Central memory CD4-positive, alpha-beta T cell (primary cell): ENCODE measurements at places on chromosomes 3 and 15.

- DNase-seq: no peak
Observed at GRCh38 chr3:156356537-156357363, 198.2 kb downstream of the SSR3 start.

DNA sequence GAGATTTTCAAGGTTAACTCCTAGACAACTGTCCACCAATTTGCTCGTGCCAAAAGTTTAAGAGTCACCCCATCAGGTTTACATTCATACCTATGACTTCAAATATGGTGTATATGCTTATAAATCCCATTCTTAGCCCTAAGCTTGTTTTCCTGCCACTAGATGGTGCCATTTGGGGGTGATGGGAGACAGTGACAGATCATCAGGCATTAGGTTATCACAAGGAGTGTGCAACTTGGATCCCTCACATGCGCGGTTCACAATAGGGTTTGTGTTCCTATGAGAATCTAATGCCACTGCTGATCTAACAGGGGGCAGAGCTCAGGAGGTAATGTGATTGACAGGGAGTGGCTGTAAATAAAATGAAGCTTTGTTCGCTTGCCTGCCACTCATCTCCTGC, 182.7 kb downstream of the CNTN6 start:
- DNase-seq: no peak

DNA sequence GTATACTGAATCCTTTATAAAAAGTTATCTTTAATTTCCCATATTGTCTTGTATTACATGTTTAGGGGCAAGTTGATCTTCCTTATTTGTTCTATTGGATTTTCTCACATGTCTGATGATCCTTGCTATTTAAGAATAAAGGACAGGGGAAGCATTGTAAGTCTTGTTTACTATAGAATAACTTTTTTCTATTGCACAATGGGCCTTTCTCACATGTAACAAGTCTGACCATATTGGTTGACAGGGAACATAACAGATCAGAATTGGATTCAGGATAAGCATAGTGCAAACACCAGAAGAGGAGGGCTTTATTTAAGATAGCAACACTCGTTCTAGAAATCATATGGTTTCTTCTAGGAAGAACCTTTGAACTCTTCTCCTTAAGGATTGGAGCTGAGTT, 257.9 kb upstream of the RBMS3 start:
- DNase-seq: no peak

DNA sequence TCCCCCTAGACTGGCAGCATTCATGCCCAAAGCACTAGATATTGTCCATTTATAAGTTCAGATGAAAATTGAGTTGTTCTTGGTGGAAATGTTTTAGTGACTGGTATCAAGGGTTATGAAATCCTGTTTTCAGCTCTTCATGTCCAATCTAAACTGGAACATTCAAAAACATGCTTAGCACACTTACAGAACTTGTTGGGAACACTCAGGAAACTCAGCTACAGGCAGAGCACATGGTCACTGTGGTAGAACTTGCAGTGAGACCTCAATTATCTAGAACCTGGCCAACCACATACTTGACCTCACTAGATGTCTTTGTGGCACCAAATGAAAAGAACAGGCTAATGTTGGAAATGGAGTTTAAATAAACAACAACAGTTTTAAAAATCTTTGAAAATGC, 88.8 kb downstream of the SMAD3 start:
- DNase-seq: no peak

- no peak for DNase-seq
Observed at GRCh38 chr15:47194718-47195117, 522.6 kb upstream of the SEMA6D start.

GRCh38 chr3:73999501-73999900, 374.8 kb upstream of the PDZRN3 start:
- DNase-seq: no peak

DNA sequence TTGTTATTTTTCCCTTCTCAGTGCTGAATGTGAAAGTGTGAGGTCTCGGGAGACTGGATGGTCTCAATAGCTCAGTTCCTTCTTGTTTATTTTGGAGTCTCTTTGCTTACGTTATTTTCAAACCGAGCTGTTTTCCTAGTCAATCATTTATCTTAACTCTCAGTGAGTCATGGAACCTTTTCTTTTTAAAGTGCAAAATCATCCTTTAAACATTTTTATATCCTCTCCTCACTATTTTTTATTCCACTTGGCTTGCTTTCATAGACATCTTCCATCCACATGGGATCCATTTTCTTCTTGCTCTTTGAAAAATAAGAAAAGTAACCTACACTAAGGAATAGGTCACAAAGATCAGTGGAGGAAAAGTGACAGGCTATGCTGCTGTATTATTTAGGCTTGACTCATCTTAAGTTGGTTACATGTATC, 497.8 kb downstream of the NAALADL2 start:
- DNase-seq: no peak

DNA sequence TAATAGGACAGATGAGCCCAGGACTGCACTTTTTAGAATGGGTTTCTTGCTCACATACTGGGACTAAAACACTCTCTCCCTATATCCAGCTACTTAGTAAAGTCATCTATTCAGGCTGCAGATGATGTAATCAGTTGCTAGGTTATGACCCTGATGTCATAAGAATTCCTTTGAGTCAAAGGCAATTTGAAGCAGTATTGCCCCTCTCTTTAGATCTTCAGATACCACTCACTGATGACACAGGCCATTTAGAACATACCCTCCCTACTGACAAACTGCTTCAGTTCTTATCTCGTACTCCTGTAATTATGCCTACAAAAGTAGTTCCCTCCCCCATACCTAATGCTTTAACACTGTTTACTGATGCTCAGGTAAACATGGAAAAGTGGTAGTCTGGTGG, 450.1 kb upstream of the RASGRP1 start:
- DNase-seq: no peak

- no peak for DNase-seq
Observed at GRCh38 chr3:133644768-133645167, 17.0 kb downstream of the TOPBP1 start.
